MV-4-11 (cell line): ENCODE measurements at places on chromosomes 1 and 21.

- DNase-seq = no peak
Observed at GRCh38 chr1:60878323-60878722, 204.0 kb upstream of the NFIA start.

DNA sequence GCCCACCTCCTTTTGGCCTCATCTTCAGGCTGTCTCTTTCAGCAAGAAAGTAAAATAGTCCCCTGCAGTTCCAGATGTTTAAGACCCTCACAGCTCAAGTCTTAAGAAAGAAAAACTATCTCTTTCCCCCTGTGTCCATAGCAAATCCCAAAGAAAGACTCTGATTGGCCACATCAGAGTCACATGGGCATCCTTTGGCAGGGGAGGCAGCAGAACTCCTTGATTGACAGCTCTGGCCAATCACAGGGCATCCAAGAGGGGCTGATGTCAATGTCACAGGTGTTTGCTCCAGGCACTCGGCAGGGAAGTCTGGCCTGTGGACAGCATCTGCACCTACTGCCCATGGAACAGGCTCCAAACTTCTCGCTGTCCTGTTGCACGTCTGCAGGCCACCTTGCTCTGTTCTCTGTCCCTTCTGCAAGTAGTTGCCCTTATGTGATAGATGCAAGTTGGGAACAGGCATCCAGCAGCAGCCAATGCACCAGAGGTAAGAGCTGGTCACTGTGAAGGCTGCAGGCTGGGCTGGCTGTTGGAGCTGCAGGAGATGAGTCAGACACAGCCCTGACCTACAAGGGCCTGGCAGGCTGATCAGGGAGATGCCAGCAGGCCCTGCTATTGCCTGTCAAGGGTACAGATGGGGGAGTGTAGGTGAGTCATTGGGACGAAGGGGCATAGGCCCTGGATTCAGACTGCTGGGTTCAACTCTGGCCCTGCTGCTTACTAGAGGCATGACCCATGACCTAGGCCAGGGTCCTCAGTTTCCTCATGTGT is 96.8 kb upstream of the TMEM51 start:
- no peak for DNase-seq

DNA sequence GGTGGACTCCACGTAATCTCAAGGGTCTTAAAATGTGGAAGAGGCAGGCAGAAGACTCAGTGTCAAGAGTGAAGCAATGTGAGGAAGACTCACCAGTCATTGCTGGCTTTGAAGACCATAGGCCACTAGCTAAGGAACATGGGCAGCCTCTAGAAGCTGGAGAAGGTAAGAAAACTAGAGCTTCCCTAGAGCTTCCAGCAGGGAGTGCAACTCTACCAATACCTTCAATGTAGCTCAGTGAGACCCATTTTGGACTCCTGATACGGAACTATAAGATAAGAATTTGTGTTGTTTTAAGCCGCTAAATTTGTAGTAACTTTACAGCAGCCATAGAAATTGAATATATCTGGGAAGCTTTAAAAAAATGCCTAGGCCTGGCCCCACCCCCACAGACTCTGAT is 18.9 kb downstream of the METTL13 start:
- DNase-seq = no peak

GRCh38 chr1:1144122-1144842 is 28.4 kb upstream of the C1orf159 start:
- peak; percentile 31 for DNase-seq

- DNase-seq = no peak
Observed at GRCh38 chr1:166378805-166379204, 212.0 kb upstream of the FAM78B start.

DNA sequence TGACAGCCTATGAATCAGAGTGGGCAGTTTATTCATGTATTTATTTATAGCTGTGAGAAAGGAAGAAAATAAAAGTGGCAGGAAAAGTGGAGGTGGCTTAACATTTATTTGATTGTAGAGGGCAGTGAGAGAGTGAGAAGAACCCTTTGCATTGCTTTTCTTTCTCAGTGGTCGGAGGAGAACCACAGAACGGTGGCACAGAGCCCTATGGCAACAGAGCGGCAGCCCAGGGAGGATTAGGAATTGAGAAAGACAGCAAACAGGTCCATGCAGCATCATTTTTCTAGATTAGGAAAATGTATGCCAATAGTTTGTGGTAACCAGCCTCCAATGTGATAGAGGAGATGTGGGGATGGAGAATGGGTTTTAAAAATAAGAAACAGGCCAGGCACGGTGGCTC is 53.1 kb downstream of the NMNAT2 start:
- DNase-seq = no peak
